Mesenteric fat pad (tissue), 1 donor: ENCODE measurements at places on chromosomes 7 and 10. TPM values are rescaled to one million over a fixed set of nuclear protein-coding genes. Genes with fewer than 3 reads are reported as not detected.

GRCh38 chr10:1070919-1071318, 14.7 kb downstream of the WDR37 start:
- DNase-seq, result no peak

DNA sequence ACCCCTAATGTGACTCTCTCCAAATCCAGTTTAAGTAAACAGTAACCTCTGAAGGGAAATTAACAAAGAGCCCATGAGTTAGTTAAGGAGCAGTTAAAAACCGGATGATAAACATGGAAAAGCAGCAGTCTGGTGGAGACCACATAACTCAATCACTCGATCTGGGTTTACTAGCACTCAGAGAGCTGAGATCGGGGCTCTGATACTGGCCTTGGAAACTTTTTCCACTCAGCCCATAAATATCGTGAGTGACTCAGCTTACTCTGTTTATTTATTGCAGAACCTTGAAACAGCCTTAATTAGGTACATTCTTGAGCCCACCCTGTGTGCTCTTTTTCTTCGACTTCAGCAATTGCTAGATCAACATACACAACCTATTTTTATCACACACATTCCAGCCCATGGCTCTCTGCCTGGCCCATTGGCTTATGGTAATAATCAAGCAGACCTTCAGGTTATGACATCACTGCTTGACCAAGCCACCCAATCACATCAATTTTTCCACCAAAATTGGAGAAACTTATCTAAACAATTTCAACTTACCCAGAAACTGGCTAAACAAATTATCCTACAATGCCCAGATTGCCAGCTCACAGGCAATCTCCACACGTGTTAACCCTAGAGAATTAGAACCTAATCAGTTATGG, 82.2 kb upstream of the GPR22 start:
- DNase-seq, result no peak

- no peak for DNase-seq
Observed at GRCh38 chr10:91875779-91876178, 33.5 kb downstream of the FGFBP3 start.

- no peak for DNase-seq
Observed at GRCh38 chr7:134289423-134289822, 27.3 kb downstream of the SLC35B4 start.

WEE2 gene
- not detected for total RNA-seq

PLEKHA1 gene
- total RNA-seq, result 27.9 TPM
